Spinal cord (tissue), 10 donors: ENCODE measurements at places on chromosomes 1 and 21. TPM values are rescaled to one million over a fixed set of nuclear protein-coding genes. Genes with fewer than 3 reads are reported as not detected.

GRCh38 chr21:26177746-26178426, 7.3 kb upstream of the APP start:
- DNase-seq: no peak

GRCh38 chr1:3710251-3710650, 42.0 kb upstream of the CCDC27 start:
- DNase-seq: no peak

GRCh38 chr1:155133799-155134281, 1.8 kb upstream of the SLC50A1 start:
- no peak for DNase-seq

DNA sequence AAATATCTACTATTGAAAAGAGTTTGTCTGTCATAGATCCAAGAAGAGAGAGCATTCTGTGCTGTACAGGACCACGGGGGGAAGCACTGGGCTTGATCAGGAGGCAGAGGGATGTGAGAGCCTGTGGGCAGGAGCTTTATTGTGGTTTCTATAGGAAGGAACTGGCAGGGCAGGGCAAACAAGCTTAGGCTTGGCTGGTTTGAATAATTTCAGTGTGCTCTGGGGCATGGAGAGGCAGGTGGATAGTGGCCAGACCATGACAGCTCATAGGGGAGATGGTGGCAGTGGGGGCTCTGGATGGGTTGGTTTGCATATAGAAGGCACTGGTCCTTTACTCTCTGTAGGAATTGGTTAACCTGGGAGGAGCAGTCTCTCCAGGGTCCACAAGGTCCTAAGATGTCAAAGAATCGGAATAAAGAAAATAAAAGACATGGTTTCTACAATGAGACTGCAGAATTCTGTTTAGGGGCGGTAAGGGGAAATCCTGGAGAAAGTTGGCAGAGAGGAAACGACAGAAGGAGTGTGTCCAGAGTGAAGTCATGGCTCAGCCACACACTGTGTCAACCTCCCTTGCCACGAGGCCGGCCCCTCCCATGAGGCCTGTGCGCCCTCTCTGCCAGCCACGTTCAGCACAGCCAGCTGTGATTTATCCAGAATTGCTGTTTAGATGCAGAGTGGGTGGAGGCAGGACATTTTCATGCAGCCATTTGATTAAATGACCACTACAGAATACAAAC, 81.7 kb upstream of the PGBD5 start:
- DNase-seq: no peak

- no peak for DNase-seq
These were observed 25.1 kb downstream of the USP24 start for GRCh38 chr1:55190109-55190508.

DNA sequence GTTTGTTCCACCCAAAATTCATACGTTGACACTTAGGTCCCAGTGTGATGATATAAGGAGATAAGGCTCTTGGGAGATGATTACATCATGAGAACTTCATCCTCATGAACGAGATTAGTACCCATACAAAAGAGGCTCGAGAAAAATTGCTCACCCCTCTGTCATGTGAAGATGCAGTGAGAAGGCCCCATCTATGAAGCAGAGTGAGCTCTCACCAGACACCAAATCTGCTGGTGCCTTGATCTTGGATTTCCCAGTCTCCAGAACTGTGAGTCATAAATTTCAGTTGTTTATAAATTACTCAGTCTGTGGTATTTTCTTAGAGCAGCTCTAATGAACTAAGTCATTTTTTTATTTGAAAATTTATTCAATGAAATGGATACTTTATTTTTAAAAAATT, 42.6 kb upstream of the USP25 start:
- DNase-seq: no peak

DNA sequence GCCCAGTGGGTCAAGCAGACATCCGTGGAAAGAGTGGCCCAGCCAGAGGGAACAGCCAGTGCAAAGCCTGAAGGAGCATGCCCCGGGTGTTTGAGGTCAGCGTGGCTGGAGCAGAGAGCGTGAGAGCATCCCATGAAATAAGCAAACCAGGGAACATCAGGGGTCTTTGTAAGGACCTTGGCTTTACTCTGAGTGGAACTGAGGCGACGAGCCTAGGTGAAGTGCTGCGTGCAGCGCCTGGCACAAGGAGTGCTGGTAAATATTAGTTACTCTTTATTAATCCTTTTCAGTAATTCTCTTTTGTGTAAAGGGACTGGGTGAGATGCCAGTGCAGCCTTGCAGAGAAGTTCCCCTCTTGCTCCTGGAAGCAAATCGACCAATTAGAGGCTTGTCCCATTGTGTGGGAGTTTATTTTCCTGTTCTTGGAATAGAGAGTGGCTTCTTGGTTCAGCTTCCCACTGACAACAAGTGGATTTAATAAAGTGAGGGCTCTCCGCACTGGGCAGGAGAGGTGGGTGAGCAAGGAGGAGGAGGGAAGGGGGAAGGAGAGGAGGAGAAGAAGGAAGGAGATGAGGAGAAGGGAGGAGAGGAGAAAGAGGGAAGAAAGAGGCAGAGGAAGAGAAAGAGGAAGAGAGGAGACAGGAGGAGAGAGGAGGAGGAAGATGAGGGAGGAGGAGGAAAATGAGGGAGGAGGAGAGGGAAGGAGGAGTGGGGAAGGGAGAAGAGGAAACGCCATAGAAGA, 37.6 kb upstream of the DISP3 start:
- DNase-seq: no peak

GRCh38 chr1:156941675-156942074, 21.2 kb downstream of the LRRC71 start:
- DNase-seq: no peak

GRCh38 chr1:202577381-202577780, 132.9 kb downstream of the SYT2 start:
- DNase-seq: no peak

DNA sequence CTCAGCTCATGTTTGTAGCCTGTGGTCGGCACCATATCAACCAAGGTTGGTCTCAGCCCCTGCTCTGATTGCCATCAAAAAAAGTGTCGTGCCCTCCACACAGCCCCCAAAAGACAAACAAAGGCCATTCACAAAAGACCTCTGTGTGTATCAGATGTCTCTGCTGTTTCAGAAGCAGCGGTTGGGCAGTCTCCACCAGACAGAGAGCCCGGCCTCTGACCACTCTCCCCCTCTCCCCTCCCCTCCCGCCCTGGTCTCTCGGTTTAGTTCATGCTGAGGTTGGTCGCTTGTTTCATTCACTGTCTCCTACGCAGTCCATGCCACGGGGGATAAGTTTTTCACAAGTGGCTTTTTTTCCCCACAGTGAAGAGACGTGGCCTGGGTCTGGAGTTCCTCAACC, 27.1 kb downstream of the ACTA1 start:
- no peak for DNase-seq

DNA sequence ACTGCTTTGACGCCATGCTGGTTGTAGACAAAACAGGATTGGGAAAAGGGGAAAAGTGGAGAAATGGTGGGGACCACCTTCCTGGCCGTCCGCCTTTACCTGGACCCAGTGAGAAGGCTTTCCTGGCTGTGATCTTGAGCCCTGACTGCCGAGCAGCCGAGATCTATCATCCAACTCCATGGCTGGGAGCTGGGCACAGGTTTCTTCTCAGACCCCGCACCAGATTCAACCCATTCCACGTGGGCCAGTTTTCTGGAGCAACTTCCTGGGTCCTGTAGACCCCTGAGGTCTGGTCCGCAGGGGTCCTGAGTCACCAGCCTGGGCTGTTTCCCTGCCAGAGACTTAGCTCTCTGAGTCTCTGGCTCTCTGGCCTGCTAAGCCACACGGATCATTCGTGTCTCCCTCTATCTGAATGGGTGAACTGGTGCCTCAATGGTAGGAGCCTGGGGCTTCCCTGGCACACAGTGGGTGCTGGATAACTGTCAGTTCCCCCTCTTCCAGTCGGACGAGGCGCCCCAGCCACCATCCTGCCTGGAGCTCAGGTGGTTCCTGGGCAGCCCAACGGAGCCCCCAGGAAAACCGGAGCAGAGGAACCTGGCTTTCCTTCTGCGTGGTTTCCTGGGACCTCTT, 4.5 kb upstream of the NPHP4 start:
- no peak for DNase-seq

DISP3 gene
- 29.3 TPM for polyA plus RNA-seq

FCGR3A gene
- polyA plus RNA-seq: 17.1 TPM

SPRR1A gene
- polyA plus RNA-seq: not detected

DMBX1 gene
- polyA plus RNA-seq: 0.23 TPM

CRYAA gene
- polyA plus RNA-seq: not detected

TBX19 gene
- 2.0 TPM for polyA plus RNA-seq

KRTAP13-2 gene
- not detected for polyA plus RNA-seq

HLCS gene
- 14.7 TPM for polyA plus RNA-seq

MXRA8 gene
- polyA plus RNA-seq: 106 TPM

TACSTD2 gene
- polyA plus RNA-seq: 0.25 TPM

TRNP1 gene
- 42.4 TPM for polyA plus RNA-seq

LCA5L gene
- 3.1 TPM for polyA plus RNA-seq
